Fibroblast of the aortic adventitia (primary cell): ENCODE measurements at places on chromosomes 3 and 15. TPM values are rescaled to one million over a fixed set of nuclear protein-coding genes. Genes with fewer than 3 reads are reported as not detected.

The BUB1B gene
- total RNA-seq, result 1.3 and 35.2 TPM in 2 replicates

The PTPRG gene
- 27.6 and 52.0 TPM in 2 replicates for total RNA-seq

The DNAH12 gene
- total RNA-seq, result 0.09 and 0.25 TPM in 2 replicates

The SNAPC5 gene
- total RNA-seq, result 7.8 and 23.8 TPM in 2 replicates

The DCUN1D1 gene
- 33.8 and 49.5 TPM in 2 replicates for total RNA-seq

The CCR9 gene
- total RNA-seq, result not detected in 2 replicates

The EIF4G1 gene
- total RNA-seq, result 234 and 292 TPM in 2 replicates

The NR2E3 gene
- total RNA-seq, result 0.33 and 0.63 TPM in 2 replicates

The SAMD7 gene
- not detected in 2 replicates for total RNA-seq

The PXYLP1 gene
- 5.2 and 9.1 TPM in 2 replicates for total RNA-seq

The GP9 gene
- total RNA-seq, result not detected in 2 replicates

The STAG1 gene
- 75.1 and 78.0 TPM in 2 replicates for total RNA-seq

The TEX55 gene
- total RNA-seq, result not detected in 2 replicates

The CCDC39 gene
- total RNA-seq, result 0.27 and 8.1 TPM in 2 replicates

The ALS2CL gene
- total RNA-seq, result 0.16 and 0.18 TPM in 2 replicates

The APOD gene
- total RNA-seq, result 2.9 and 33.3 TPM in 2 replicates

The CA12 gene
- total RNA-seq, result 21.5 and 174 TPM in 2 replicates

The VILL gene
- 2.4 and 7.0 TPM in 2 replicates for total RNA-seq

The KBTBD12 gene
- under 0.01 TPM in 1 of 2 replicates, not detected in the other for total RNA-seq

The OTOL1 gene
- not detected in 2 replicates for total RNA-seq

The PIGB gene
- 2.9 and 19.6 TPM in 2 replicates for total RNA-seq

The PRICKLE2 gene
- total RNA-seq, result 22.0 and 45.1 TPM in 2 replicates

The IL5RA gene
- 0.08 TPM in 1 of 2 replicates, not detected in the other for total RNA-seq

The POC1A gene
- 1.3 and 10.0 TPM in 2 replicates for total RNA-seq

The SCAMP5 gene
- total RNA-seq, result 1.1 and 2.2 TPM in 2 replicates

The CPN2 gene
- not detected in 2 replicates for total RNA-seq

The MFN1 gene
- total RNA-seq, result 44.7 and 220 TPM in 2 replicates

The PRSS50 gene
- total RNA-seq, result not detected in 2 replicates

The ASB14 gene
- total RNA-seq, result under 0.01 TPM in 1 of 2 replicates, not detected in the other

The SLC15A2 gene
- total RNA-seq, result 0.18 and 0.25 TPM in 2 replicates

The MAPKAPK3 gene
- 16.0 and 55.2 TPM in 2 replicates for total RNA-seq

The ADGRG7 gene
- not detected in 2 replicates for total RNA-seq

The CACNA2D2 gene
- not detected in 2 replicates for total RNA-seq

The SLC28A1 gene
- total RNA-seq, result not detected in 2 replicates

The GUCA1C gene
- total RNA-seq, result not detected in 2 replicates

The CPEB1 gene
- 25.5 and 40.9 TPM in 2 replicates for total RNA-seq

The SNTN gene
- total RNA-seq, result not detected in 2 replicates
